ENCODE measurements at places on chromosomes 3 and 15.

GRCh38 chr3:41808152-41808551 lies 153.8 kb downstream of the ULK4 start:
- no peak for DNase-seq

DNA sequence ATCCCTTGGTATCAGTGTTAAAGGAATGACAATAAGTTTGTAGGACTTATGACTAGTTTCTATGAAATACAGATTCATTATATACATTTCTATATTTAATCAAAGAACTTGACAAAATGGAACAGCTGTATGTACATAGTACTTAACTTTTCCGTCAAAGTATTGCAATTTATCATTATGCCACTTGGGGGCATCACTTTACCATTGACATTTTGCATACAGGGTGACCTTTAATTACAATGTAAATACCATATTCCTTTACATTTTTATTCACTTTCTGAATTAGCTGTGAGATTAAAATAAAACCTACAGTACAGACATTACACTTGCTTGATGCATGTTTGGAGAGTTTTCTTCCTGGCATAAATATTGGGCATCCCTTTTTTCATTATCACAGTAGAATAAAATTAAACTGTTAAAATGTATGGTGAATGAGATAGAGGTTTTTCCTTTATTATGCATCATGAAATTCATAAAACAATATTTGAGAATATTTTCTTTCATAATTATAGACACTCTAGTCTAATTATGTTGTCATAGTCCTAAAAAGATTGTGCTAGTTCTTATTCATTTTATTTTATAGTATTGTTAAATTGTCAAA lies 6.9 kb downstream of the NEK11 start:
- DNase-seq, result no peak

DNA sequence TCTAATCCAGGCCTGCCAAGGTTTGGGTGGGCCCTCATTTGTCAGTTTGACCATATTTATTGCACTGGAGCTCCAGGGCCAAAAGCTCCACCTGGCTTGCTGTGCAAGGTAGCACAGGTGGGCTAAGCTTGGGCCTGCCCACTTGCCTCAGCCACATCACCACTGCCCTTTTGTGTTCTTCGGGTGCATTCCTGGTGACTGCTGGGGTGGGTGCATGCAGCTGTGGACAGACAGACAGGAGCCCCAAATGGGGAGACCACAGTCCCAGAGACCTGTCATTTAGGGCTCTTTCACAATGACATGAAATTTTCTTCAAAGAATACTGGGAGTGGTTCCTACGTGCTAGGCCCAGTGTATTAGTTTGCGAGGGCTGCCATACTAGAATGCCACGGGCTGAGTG lies 2.7 kb downstream of the MESP2 start:
- peak; percentile 50 for DNase-seq

DNA sequence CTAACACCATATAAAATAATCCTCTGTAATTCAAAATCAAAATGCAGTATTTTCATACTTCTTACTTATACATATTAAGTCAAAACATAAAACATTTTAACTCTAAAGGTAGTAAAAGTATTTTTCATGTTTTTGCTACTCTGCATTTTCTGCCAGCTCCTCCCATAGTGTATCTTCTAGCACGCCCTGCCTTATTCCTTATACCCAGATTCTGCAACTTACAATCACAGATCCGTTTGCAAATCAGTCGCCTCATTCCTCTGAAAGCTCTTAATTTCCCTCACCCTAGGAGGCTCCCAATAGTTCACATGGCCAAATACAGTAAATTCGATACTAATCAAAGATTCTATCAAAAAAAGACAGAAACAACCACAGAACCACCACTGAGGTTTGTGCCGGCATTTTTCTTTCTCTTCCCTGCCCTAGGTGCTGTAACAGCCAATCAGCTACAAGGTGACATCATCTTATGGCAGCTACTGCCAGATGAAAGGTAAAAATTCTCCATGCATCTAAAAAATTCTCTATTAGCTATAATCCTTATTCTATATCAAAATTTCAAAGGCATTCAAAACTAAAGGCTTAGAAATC lies 72.9 kb downstream of the CLASP2 start:
- no peak for DNase-seq

- DNase-seq, result no peak
Observed at GRCh38 chr15:33145447-33145846, 49.1 kb downstream of the FMN1 start.

DNA sequence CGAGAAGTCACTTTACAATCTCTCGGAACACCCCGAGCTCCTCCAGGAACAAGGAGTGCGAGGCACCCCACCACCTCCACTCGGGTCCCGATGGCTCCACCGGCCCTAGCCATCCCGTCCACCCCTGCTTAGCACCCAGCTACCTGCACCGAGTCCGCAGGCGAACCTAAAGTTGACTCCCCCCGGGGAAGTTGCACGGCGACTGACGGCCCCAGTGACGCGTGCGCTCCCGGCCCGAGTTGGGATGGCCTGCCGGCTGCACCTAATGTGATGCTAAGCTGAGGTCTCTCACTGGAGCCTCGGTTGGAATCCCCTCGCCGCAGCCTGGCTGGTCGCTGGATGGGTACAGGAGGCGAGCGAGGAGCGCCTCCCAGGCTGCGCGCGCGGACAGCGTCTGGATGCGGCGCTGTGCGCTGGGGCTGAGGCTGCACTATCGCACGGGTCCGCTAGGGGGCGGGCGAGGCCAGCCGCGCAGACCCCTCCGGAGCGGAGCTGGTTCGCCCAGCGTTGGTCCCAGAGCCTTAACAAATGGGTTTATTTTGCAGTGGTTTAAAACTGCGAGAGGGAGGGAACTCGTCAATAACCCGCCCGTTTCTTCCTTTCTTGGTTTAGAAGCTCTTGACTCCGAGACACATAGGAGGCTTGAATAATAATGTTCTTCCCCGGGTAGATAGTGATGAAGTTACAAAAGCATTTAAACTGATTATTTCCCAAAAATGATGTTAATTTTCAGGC lies at the start of gene OXTR:
Gene OXTR (minus strand): TSS at position 526 of the 735 bp plus-strand sequence. CDS start 1,426 bp downstream, outside the sequence.
- DNase-seq, result no peak

DNA sequence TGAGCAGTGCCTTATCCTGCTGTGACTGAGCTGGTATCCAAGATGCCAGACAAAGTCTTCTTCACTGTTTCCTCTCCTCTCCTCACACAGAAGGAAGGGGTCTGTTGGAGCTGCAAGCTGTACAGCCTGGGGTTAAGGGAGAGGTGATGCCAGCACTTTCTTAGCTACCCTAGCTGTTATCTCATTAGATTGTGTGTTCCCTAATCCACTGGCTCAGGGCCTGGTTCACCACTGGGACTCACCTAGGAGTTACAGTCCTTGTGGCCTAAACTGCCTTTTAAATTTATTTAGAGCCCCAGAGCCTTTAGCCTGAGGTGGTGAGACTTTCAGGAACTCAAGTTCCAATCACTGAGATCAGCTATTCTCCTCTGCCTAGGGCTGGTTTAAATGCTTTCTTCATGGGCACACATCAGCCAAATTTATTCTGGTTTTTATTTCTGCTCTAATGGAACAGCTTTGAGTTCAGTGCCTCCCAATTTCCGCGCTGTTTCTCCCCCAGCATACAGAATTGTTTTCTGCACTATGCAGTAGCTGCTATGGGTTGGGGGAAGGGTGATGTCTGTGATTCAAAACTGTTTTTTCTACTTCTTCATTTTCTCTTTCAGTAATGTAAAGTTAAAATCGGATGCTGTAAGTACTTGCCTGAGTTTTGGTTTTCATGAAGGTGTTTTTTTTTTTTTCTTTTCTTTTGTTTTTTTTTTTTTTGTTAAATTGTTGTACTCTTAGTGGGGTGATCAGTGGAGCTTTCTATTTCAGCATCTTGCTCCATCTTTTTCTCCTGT lies 198.8 kb downstream of the DOCK3 start:
- DNase-seq, result no peak

GRCh38 chr3:9864200-9864927 lies 15.7 kb downstream of the CIDEC start:
- DNase-seq, result peak; percentile 85

GRCh38 chr3:169387751-169388696 lies 275.5 kb downstream of the MECOM start:
- DNase-seq, result peak; percentile 76

DNA sequence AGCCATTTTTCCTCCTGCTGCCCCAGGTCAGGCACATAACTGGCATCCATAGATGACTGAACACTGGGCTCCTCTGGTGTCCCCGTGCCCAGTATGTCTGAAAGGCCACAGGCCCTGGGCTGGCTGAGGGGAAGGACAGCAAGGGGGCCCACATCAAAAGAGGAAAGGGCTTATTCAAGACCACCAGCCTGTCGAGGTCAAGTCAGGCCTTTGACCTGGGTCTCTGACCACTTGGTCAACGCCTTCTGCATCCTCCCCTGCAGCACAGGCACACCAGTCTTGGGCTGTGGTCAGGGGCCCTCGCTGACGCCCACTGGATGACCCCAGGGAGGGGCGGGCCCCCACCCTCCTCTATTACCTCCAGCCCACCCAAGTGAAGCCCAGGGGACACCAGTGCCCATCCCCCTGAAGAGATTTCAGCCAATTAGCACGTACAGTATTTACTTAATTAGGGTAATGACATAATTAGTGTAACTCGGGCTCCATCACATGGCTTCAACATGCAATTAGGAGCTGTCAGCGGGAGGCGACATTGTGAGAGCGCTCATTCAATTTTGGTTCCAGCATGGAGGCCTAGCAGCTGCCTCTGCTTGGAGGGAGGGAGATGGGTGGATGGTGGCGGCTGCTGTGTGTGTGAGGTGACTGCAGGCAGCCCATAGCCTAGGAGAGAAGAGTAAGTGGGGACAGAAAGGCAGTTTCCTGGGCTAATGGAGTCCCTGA lies 13.5 kb upstream of the DNAH1 start:
- DNase-seq, result no peak

- DNase-seq, result no peak
Observed at GRCh38 chr15:57932348-57932747, 133.2 kb downstream of the ALDH1A2 start.

GRCh38 chr3:191369616-191370010 lies 39.3 kb upstream of the UTS2B start:
- DNase-seq, result no peak

DNA sequence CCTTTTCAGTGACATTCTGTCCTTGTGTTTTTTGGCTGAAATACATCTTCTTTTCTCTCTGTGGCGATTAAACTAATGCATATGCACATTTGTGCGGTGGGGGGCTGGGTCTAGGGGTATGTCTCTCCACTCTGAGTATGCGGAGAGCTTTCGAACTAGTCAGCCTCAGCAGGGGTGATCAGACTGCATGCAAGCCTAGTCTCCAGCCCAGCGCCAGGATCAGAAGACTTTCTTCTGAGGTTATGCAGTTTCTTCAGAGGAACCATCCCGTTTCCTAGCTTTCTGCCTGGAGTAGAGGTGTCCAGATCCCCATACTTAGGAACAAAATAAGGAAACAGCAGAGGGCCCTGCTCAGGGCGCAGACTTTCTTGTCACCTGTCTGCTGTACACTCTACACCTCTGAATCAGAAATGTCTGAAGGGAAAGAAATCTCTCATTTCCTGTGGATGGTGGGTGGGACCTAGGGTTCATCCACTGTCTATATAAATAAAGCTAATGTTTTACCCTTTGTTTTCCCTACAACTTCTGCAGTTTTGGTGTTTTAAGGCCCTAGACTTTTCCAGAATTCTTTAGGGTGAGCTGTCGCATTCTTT lies 230.4 kb downstream of the ABHD5 start:
- DNase-seq, result no peak

GRCh38 chr15:92751528-92751927 lies 96.0 kb upstream of the FAM174B start:
- DNase-seq, result no peak

GRCh38 chr3:144480416-144480919 lies 508.8 kb downstream of the DIPK2A start:
- no peak for DNase-seq

- DNase-seq, result no peak
Observed at GRCh38 chr3:47035645-47036044, 56.2 kb downstream of the NBEAL2 start.

DNA sequence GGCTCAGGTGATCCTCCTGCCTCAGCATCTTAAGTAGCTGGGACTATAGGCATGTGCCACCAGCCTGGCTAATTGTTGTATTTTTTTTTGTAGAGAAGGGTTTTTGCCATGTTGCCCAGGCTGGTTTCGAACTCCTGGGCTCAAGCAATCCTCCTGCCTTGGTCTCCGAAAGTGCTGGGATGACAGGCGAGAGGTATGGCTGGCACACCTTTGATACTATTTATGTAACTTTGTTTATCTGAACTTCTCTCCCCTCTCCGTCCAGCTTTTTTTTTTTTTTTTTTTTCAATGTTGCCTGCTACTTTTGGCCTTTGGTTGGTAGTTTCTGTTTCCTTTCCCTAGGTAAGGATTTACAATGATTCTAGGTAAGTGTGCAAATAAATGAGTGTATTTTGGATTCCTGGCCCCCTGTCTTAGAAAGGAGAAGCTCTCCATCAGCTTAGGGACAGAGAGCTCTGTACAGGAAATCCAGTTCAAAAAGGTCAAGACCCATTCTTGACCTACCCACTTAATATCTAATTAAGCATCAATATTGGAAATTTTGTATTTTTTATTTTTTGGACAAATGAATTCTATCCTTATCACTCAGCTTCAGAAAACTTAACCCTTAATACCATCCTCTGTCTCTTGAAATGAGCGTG lies 6.8 kb downstream of the ARL6IP5 start:
- DNase-seq, result no peak

GRCh38 chr3:159825216-159825854 lies 163.3 kb upstream of the IL12A start:
- DNase-seq, result no peak

DNA sequence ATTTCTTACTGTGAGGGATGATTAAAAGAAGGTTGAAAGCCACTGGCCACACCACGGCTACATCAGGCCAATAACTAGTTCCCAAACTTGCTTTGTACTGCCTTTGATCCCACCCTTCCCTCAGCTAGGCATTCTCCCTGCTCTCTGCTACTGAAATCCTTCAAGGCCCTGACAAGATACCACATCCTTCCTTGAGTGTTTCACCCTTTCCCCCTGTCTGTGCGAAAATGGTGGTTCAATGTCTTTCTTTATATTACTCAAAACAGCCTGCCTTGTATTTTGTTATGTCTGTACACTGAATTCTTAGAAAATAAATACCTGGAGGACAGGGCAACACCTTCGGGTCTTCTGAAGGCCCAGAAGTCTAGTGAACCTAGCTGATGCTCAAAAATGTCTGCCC lies 932 bp upstream of the VPS8 start:
- DNase-seq, result no peak

DNA sequence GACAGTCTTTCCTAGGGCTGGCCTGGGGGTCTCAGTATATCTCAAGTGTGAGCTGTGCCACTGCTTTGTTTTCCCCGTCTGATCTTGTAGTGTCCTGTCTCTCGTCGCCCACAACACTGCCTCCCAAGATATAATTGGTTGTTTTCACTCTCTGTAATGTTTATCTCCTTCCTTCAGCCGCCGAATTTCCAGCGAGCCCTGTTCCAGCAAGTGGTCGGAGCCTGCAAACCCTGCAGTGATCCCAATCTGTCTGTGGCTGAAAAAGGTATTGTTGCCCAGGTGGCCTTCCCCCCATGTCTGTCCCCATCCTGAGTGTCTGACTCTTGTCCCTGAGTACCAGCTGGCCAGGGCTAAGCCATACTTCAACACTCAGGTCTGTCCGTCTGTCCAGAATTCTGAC lies 9.5 kb upstream of the MANF start:
- DNase-seq, result no peak

GRCh38 chr3:10563396-10563795 lies 58.0 kb upstream of the ATP2B2 start:
- DNase-seq, result no peak

- DNase-seq, result no peak
Observed at GRCh38 chr15:82043796-82044372, 1.9 kb downstream of the MEX3B start.

Data from coronary artery (tissue), 2 donors.